Fibroblast of skin of abdomen (primary cell): ENCODE measurements at places on chromosomes 7 and 10.
A peak's percentile ranks its signal among the peaks of the same experiment; 100 is the strongest.

GRCh38 chr7:83984076-83984475, 210.5 kb downstream of the SEMA3A start:
- DNase-seq: no peak

GRCh38 chr10:45460235-45460878, 86.3 kb downstream of the ALOX5 start:
- no peak for DNase-seq

- DNase-seq: no peak
Observed at GRCh38 chr10:78269060-78269459, 235.4 kb downstream of the RPS24 start.

- no peak for DNase-seq
Observed at GRCh38 chr7:69196593-69196992, 401.7 kb upstream of the AUTS2 start.

- DNase-seq: no peak
Observed at GRCh38 chr7:2959103-2959680, 84.5 kb downstream of the CARD11 start.

DNA sequence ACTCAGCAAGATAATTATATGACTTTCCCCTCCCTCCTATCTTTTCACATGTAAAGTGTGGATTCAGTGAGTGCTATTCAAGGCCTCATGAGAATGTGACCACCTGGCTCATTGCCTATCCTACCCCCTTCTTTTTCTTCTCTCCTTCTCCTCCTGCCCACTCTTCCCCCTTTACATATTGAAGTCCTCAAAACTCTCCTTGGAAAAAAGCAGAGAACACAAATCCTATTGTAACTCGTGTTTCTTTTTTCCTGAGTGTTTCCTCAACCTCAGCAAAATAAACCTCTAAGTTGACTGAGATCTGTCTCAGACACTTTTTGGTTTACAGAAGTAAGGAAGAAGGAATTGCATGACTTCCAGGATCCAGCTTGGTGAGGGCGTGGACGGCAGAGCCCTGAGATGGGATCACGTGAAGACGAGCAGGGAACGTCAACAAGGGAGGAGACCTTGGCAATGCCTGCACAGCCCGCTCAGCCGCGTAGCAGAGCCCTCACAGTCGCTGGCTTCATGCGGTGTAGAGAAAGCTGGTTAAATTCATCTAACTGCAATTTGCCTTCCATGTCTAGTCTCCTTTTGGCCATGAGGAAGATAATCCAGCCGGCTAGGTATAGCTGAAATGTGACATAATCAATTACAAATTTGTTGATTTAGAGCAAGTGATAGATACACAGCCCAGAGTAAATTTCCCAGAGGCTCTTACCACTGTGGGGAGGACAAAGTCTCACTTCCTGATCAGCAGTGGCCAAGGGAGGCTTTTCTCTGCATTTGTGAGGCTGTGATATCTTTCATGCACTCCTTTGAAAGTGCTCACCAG, 75.7 kb downstream of the LYZL2 start:
- DNase-seq: peak; percentile 27
